ENCODE measurements at places on chromosomes 16 and 17.

- DNase-seq, result peak; percentile 42
Observed at GRCh38 chr17:66716236-66717026, 118.5 kb upstream of the CACNG5 start.

GRCh38 chr16:67530013-67530939, 1.6 kb downstream of the RIPOR1 start:
- peak; percentile 59 for DNase-seq

- DNase-seq, result no peak
Observed at GRCh38 chr16:47029724-47030123, 56.2 kb upstream of the DNAJA2 start.

- DNase-seq, result no peak
Observed at GRCh38 chr16:31085411-31085810, 3.3 kb downstream of the PRSS53 start.

GRCh38 chr17:57868910-57869616, 19.2 kb upstream of the MRPS23 start:
- DNase-seq, result no peak

GRCh38 chr16:86042393-86042792, 143.4 kb downstream of the IRF8 start:
- peak; percentile 50 for DNase-seq

- DNase-seq, result no peak
Observed at GRCh38 chr16:10961231-10961630, 16.9 kb downstream of the CLEC16A start.

- no peak for DNase-seq
Observed at GRCh38 chr17:67554634-67555033, 163.1 kb upstream of the NOL11 start.

GRCh38 chr16:11602321-11602720, 15.6 kb upstream of the LITAF start:
- no peak for DNase-seq

DNA sequence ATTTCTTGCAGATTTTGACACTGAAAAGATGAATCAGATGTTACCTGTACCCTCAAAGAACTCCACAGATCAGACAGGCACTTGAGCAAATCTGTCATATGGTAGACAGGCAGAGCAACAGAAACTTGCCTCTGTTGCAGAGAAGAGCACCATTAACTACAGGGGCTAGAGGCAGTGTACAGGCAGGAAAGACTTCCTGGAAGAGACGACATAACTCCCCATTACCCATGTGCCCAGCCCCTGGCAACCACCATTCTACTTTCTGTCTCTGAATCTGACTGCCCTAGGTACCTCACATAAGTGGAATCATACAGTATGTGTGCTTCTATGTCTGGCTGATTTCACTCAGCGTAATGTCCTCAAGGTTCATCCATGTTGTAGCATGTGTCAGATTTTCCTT, 15.5 kb downstream of the GFOD2 start:
- DNase-seq, result no peak

DNA sequence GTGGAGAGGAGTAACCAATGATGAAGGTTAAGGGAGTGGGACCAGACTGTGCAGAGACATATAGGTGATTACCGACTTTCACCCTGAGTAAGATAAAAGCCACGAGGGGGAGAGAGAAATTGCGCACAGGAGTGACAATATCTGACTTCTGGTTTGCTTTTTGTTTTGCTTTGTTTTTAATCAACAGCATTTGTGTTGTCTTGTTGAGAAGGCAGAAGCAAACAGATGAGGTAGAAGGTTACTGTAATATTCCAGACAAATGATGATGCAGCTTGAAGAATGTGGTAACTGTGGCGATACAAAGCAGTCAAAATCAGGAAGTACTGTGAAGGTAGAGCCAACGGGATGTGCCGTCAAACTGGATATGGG, 7.5 kb downstream of the PELP1 start:
- no peak for DNase-seq

GRCh38 chr16:12518241-12519175, 285.2 kb downstream of the CPPED1 start:
- no peak for DNase-seq

GRCh38 chr16:83200005-83200779, 573.4 kb downstream of the CDH13 start:
- DNase-seq, result peak; percentile 43

DNA sequence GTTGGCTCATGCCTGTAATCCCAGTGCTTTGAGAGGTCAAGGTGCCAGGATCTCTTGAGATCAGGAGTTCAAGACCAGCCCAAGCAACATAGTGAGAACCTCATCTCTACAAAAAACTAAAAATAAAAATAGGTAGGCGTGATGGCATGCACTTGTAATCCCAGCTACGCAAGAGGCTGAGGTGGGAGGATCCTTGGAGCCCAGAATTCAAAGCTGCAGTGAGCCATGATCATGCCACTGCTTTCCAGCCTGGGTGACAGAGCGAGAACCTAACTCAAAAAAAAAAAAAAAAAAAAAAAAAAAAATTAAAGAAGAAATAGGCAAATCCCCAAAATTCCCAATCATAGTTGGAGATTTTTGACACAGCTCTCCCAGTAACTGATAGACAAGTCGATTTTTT, 32.2 kb upstream of the SRCIN1 start:
- no peak for DNase-seq

DNA sequence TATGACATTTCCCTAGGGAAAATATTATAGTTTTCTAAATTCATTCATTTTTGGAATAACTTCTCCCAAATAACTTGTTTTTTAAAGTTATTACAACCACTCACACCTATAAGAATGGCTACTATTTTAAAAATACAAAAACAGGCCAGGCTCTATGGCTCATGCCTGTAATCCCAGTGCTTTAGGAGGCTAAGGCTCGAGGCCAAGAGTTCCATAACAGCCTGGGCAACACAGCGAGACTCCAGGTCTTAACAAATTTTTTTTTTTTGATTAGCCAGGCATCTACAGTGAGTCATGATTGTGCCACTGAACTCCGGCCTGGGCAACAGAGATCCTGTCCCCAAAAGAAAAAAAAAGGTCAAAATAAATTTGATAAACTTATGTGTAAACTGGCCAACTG, 43.6 kb upstream of the YPEL2 start:
- no peak for DNase-seq

DNA sequence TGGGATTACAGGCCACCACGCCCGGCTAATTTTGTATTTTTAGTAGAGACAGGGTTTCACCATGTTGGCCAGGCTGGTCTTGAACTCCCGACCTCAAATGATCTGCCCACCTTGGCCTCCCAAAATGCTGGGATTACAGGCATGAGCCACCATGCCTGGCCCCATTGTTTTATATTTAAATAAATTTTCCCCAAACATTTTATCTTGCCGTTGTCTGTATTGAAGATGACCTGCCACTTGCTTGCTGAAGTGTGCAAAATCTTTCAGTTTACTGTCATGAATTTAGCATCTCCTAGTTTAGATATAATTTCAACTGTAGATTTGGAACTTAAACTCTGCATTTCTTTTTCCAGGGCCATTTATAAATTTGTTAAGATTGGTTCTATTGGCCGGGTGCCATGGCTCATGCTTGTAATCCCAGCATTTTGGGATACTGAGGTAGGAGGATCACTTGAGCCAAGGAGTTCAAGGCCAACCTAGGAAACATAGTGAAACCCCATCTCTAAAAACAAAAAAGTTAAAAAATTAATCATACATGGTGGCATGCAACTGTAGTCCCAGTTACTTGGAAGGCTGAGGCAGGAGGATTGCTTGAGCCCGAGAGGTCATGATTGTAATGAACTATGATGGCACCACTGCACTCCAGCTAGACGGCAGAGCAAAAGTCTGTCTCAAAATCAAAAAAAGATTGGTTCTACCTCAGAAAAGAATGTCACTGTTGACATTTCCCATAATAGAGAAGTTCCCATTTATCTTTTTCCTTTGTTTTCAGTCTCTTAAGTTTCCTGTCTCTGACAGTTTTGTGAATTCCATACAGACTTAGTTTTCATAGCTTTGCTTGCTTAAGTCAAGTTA, 84.4 kb downstream of the VMP1 start:
- DNase-seq, result no peak

DNA sequence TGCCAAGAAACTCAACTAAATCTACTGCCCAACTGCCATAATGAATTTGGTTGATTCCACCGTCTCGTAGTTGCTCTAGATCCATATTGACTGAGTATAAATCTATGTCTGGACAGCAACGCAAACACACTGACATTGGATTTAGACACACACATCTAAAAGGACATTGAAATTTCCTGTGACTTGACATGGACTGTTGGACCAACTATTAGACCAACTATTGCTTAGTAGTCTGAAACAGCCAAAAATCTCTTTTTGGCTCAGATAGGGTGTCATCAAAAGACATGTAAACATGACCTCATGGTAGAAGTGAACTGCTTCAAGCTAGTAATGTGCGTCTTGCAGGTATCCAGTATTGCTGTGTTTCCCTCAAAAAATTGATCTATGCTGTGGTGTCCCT, 31.3 kb downstream of the KIAA0513 start:
- no peak for DNase-seq

DNA sequence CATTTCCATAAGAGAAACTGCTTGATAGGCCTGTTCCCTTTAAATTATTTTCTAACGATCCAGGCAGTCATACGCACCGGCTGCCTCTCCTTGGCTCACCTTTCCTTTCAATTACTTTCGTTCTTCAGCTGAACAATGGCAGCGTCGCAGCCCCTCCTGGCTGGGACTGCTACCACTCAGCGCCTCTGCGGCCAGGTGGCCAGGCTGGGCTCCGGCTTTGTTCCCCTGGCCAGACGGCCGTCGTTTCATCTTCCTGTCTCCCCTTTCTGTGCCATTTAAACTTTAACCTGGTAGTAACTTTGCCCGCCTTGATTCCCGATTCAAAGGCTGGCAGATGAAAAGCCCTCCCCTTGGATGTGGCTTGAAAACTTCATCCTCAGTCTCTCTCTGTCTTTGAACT, 79.0 kb downstream of the C16orf78 start:
- peak; percentile 52 for DNase-seq

DNA sequence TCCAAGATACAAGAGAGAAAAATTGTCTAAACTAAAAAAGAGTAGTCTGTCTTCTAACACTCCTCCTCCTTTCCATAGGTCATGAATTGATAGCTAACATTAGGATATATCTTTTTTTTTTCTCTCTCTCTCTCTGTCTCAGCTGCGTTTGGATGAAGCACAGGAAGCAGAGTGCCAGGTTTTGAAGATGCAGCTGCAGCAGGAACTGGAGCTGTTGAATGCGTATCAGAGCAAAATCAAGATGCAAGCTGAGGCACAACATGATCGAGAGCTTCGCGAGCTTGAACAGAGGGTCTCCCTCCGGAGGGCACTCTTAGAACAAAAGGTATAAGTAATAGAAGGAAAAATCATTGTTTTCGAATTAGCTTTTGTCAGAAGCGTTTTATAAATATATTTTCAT, 32.9 kb downstream of the ABHD15 start:
- DNase-seq, result no peak

DNA sequence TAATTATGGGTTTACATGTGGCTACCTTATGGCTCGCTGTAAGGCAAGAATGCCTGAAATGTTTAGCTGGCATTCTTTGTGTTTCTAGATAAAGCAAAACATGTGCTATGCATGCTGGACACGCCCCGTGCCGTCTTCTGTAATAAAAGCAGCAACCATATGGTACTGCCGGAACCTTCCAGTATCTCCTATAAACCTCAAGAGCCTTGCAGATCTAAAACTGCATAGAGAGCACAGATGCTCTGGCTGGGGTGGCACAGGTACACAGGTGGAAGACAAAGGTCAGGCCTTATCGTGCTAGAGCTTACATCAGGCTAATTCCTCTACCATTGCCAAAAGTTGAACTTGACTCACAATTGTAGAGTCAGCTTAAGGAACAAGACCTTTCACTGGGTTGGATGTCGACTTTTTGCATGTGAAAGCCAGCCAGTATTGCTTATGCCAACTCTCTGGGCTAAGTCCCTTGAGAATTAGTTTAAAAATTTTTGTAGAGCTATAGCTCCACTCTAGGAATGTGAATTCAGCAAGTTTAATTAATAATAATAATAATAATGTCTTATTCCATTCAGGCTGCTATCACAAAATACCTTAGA, 187.4 kb upstream of the CACNG5 start:
- DNase-seq, result no peak

- no peak for DNase-seq
Observed at GRCh38 chr16:55700961-55701360, 45.2 kb downstream of the SLC6A2 start.

GRCh38 chr17:48494335-48494734, 36.5 kb downstream of the HOXB1 start:
- DNase-seq, result no peak

GRCh38 chr17:41446806-41447205, 6.0 kb upstream of the KRT38 start:
- DNase-seq, result no peak

DNA sequence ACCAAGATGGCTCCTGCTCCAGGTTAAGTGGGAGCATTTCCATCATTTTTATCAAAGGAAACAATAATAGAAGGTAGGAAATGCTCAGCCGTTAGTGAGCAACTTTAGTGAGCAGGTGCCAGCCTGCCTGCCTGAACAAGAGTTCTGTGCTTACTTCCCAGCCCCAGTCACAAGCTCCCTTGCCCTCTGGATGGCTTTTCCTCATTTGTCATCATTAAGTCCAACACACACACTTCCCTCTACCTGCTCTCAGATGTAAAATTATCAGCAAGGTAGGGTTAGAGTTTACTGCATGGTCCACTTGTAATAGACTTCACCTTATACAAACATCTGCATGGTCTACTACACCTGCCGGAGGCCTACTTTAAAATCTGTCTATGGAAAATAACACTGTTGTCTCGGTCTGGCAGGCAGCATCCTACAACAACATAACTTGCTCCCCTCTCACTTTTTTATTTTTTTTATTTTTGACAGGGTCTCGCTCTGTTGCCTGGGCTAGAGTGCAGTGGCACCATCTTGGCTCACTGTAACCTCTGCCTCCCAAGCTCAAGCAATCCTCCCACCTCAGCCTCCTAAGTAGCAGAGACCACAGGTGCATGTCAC, 12.7 kb downstream of the TEX2 start:
- DNase-seq, result no peak

GRCh38 chr17:50469208-50469605, 527 bp upstream of the CHAD start:
- DNase-seq, result peak; percentile 39

- no peak for DNase-seq
Observed at GRCh38 chr17:63753215-63753614, 11.6 kb upstream of the STRADA start.

DNA sequence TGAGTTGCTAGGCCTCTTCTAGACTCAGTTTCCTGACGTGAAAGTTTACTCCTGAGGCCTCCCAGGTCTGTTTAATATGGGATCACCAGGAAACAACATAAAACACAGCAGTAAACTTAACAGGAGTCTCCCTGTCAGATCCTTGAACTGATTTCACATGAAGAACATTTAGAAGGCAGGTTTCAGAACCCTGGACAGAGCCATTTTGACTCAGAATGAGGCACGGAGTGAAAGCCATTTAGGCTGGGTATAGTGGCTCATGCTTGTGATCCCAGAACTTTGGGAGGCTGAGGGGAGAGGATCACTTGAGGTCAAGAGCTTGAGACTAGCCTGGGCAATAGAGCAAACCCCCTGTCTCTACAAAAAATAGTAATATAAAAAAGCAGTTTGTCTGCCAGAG, 289.1 kb downstream of the CA10 start:
- DNase-seq, result peak; percentile 84

DNA sequence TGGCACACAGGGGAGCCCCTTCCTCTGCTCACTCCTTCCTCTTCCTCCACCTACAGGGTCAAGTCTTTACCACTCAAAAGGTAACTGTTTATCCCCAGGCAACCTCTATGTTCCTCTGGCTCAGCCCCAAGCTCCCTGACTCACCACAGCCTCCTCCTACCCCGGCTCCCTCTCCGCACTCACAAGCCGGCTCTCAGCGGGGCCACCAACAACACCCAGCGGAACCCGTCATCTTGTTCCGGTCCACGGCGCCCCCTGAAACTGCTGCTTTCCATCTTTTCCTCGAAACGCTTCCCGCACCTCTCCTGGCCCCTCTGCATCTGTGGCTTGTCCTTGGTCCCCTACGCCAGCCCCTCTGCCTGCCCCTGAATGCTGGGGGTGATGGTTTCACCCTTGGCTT, 58.4 kb downstream of the NXN start:
- DNase-seq, result no peak
